Activated T-cell treated with anti-CD3 and anti-CD28 coated beads, Interleukin-2, amount 50 U/mL, for 72 hours (primary cell): ENCODE measurements at places on chromosomes 16 and 17. TPM values are rescaled to one million over a fixed set of nuclear protein-coding genes. Genes with fewer than 3 reads are reported as not detected.

The BCAR1 gene
- 1.5 TPM for total RNA-seq

The ACSM5 gene
- total RNA-seq = not detected

The PRR35 gene
- not detected for total RNA-seq

The TEX19 gene
- total RNA-seq = 0.17 TPM

DNA sequence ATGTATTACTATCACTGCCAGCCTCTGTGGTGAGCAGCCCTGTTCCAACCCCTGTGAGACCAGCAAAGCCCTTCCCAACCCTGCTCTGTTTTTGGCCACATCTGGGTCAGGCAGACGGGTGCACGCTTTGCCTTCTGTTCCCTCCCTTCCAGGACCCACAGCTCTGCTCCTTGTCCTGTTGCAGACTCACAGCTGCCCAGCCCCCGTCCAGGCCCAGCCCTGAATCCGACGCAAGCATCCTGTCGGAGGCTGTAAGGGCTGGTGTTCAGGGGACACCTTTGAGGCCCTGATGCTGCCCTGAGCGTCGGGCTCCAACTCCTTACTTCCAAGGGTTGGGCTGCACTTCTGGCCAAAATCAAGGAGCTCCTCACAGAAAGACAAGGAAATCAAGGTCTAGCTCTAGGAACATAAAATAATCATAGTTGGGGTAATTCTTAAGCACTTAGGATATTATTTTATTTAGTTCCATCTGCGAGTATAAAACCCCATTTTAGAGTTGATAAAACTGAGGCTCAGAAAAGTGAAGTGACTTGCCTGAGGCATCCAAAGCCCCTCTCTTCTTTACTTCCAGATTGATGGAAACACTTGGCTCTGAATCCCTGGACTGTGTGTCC, 14.3 kb upstream of the SRCIN1 start:
- H3K27ac ChIP-seq = no peak overlapping the region
- DNase-seq = no peak
- peaks cover 40% of the 10 kb centered on the region for H3K27me3 ChIP-seq

DNA sequence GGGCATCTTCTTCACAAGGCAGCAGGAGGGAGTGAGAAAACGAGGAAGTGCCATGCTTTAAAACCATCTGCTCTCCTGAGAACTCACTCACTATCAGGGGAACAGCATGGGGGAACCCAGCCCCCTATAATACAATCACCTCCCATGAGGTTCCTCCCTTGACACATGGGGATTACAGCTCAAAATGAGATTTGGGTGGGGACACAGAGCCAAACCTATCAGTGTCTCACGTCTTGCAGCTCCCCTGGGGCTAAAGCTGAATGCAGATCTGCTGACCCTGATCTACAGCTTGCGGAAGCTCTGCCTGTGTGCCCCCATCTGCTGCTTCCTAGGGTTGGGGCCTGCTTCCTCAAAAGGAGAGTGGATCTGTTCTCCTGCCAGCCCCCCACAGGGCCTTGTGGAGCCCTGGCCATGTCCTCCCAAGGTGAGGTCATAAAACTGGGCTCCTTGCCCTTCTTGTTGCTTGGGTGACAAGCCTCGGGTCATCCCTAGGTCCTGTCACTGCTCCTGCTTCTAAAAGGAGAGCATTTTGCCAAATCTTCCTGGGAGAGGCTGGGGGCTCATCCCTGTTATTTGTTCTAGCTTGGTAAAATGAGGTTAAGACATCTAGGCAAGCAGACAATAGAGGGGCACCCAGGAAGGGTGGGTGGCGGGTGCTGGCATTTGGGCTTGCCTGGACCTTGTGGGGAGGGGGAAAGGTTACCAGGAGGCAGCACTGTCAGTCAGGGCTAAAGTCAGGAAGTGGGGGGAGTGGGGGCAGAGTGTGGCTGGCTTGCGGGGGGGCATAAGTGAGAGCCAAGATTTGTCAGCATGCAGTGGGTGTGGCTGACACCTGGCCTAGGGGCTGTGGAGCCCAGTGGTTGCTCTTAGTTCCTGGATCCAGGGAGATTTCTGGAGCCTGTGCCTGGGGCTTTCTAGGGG, 16.0 kb downstream of the KRT33A start:
- DNase-seq = no peak
- H3K27ac ChIP-seq = no peak overlapping the region
- H3K36me3 ChIP-seq = no peaks in the 10 kb centered on the region
- peaks cover 44% of the 10 kb centered on the region for H3K4me1 ChIP-seq
- no peak overlapping the region for H3K4me3 ChIP-seq

- H3K36me3 ChIP-seq = no peaks in the 10 kb centered on the region
- no peak for DNase-seq
- H3K27me3 ChIP-seq = peaks cover 42% of the 10 kb centered on the region
- no peak overlapping the region for H3K27ac ChIP-seq
- H3K4me3 ChIP-seq = no peak overlapping the region
Measured at GRCh38 chr16:86171329-86171728, 272.4 kb downstream of the IRF8 start.

GRCh38 chr16:67342616-67343015, 16.0 kb downstream of the LRRC36 start:
- DNase-seq = no peak
- no peak overlapping the region for H3K4me3 ChIP-seq
- H3K36me3 ChIP-seq = no peaks in the 10 kb centered on the region
- no peaks in the 10 kb centered on the region for H3K27me3 ChIP-seq
- no peak overlapping the region for H3K27ac ChIP-seq

DNA sequence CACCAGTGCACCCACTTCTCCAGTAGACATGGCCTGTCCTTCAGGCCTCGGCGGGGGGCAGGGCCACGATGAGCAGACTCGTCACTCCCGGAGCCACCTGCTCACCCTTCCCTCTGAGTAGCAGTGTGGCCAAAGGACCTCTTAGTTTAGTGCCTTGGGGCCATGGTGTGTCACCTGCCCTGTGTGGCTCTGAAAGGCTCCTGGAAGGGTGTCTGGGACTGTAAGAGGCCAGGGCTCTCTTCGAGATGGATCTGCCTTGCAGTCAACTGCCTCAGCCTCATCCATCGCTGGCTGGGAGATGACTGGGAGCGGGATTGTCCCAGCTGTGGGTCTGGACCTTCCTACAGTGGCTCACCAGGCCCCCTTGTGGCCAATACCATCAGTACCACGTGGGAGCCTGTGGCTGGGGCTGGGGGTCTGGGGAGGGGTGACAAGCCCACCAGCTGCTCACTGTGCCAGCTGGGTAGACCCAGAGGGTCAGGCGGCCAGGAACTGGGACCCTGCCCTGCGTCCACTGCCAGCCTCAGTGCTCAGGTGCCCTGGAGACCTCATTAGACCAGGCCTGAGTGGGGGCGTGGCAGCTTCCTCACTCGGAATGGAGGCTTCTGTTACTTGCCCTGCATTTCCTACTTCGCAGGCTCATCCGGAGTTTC, 133.4 kb downstream of the OR1D5 start:
- H3K27ac ChIP-seq = no peak overlapping the region
- no peaks in the 10 kb centered on the region for H3K27me3 ChIP-seq
- peaks cover 4% of the 10 kb centered on the region for H3K4me1 ChIP-seq
- H3K4me3 ChIP-seq = no peak overlapping the region
- H3K36me3 ChIP-seq = no peaks in the 10 kb centered on the region

DNA sequence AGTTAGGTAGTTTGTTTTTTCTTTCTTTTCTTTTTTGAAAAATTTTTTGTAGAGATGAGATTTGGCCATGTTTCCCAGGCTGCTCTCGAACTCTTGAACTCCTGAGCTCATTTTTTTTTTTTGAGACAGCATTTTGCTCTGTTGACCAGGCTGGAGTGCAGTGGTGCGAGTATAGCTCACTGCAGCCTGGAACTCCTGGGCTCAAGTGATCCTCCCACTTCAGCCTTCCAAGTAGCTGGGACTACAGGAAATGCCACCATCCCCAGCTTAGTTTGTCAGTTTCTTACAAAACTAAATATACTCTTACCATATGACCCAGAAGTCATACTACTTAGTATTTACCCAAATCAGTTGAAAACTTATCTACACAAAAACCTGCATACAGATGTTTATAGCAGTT, 14.4 kb upstream of the FBXO47 start:
- H3K4me3 ChIP-seq = no peak overlapping the region
- DNase-seq = no peak
- no peak overlapping the region for H3K27ac ChIP-seq
- no peaks in the 10 kb centered on the region for H3K4me1 ChIP-seq
- no peaks in the 10 kb centered on the region for H3K27me3 ChIP-seq

DNA sequence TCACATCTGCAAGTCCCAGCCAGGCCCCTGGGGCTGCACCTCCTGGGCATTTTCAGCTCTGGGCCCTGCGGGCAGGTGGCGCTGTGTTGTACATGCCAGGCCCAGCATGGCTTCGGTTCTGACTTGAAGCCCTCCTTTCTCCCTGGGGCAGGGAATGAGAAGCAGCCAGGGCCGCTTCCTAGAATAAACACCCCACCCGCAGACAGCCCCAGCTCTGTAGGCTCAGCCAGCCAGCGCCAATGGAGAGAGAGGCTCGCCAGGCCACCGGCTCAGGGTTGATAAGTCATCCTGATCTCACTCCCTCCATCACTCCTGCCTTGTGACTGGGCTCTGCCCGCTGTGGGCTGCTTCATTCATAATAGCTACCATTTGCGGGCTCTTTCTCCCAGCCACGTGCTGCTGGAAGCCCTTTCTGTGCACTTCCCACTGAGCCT, 6.0 kb upstream of the GLIS2 start:
- H3K36me3 ChIP-seq = peaks cover 4% of the 10 kb centered on the region
- H3K4me1 ChIP-seq = peaks cover 51% of the 10 kb centered on the region
- H3K27me3 ChIP-seq = peaks cover 16% of the 10 kb centered on the region
- H3K4me3 ChIP-seq = no peak overlapping the region
- no peak overlapping the region for H3K27ac ChIP-seq
- peak; percentile 72 for DNase-seq

DNA sequence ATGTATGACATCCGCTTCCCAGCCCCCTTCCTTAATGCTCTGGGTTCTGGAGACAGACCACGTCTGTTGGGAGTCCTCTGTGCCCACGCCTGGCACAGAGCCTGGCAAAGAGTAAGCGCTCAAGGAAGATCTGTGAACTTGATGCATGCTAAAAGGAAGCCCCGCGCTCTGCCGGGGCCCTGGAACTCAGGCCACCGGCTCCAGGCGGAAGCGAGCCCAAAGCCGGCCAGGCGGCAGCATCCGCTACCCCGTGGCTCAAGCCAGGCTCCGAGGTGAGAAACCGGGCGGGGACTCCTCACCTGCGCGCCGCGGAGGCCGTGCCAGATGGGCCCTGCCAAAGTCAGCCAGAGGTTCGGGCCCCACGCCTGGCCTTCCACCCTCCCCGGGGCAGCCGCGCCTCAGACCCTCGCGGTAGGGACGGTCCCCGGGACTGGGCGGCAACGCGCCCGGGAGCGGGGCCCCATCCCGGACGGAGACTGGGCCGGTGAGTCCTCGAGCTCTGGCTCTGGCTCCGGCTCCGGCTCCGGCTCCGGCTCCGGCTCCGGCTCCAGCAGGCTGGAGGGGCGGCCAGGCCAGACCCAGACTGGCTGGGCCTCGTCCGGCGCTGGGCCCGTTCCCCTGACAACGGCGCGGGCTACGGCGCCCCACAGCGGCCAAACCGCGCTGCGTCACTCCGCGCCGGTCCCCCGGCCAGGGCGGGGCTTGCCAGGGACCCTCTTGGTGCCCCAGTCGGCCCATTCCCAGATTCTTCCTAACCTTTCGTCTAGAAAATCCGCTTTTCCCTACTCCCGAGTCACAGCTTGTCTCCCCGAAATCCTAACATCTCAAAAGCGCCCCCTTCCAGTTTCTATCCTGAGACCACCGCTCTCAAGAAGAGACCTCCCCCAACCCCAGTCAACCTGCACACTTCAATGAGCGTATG, at the start of gene ZDHHC1:
TSS of gene ZDHHC1 (minus strand) at position 606 of the 922 bp plus-strand sequence. CDS start 8,702 bp downstream, outside the sequence.
- H3K4me1 ChIP-seq = peaks cover 11% of the 10 kb centered on the region
- H3K27ac ChIP-seq = no peak within 1 kb of the TSS
- H3K27me3 ChIP-seq = peaks cover 52% of the 10 kb centered on the region
- H3K4me3 ChIP-seq = peak within 1 kb of the TSS; percentile 89
- H3K36me3 ChIP-seq = no peaks in the 10 kb centered on the region

DNA sequence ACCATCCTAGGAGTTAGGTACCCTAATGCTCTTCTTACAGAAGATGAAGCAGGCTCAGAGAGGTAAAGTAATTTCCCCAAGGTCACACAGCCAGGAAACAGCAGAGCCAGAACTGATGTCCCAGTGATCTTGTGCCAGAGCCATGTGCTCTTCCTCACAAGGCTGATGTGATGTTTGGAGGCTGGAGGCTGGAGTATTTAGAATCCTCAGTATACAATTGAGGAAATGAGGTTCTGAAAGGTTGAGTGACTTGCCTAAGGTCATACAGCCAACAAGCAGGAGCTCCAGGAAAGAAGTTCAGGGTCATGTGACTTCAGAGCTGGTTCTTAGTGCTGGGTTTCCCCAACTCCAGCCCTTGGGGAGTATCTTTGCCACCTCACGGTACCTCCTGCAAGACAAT, 18.5 kb downstream of the ITPRIPL2 start:
- no peaks in the 10 kb centered on the region for H3K36me3 ChIP-seq
- H3K27ac ChIP-seq = no peak overlapping the region
- peaks cover 5% of the 10 kb centered on the region for H3K27me3 ChIP-seq
- no peak for DNase-seq

- H3K27ac ChIP-seq = no peak overlapping the region
- peaks cover 20% of the 10 kb centered on the region for H3K27me3 ChIP-seq
Measured at GRCh38 chr17:48486557-48486956, 44.3 kb downstream of the HOXB1 start.

DNA sequence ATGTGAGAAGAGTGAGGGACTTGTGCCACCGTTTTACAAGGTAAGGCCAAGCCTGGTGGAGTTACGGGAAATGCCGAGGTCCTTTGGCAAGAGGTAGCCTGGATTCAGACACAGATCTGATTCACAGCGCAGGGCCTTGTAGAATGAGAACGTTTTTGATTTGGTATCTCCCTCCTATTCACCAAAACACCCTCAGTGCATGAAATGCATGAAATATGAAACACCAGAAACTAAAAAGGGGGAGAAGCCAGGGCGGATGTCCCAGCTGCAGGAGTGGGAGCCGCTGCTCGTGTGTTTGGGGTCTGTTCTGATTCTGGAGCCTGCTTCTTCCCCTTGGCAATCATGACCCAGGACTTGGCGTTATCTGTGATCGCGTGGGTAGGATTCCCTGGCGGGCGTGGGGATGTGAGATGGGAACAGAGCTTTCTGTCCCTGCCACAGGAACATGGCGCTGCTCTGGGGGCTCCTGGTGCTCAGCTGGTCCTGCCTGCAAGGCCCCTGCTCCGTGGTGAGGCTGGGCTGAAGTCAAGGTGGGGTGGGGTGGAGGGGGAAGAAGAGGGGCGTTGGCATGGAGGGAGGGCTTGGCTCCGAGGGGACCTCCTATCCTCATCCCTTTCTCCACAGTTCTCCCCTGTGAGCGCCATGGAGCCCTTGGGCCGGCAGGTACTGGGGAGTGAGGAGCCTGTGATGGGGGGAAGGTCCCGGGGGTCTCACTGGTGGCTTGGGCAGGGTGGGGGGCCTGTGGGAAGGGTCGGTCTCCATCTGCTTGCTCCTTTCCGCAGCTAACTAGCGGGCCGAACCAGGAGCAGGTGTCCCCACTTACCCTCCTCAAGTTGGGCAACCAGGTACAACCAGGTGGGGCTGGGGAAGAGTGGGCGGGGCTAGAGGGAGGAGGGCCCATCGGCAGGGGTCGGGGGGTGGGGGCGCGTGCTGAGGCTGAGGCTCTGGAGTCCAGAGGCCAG, 2.2 kb downstream of the SERPINF2 start:
- no peaks in the 10 kb centered on the region for H3K4me1 ChIP-seq
- H3K27ac ChIP-seq = no peak overlapping the region
